ENCODE measurements at places on chromosomes 4 and X.

DNA sequence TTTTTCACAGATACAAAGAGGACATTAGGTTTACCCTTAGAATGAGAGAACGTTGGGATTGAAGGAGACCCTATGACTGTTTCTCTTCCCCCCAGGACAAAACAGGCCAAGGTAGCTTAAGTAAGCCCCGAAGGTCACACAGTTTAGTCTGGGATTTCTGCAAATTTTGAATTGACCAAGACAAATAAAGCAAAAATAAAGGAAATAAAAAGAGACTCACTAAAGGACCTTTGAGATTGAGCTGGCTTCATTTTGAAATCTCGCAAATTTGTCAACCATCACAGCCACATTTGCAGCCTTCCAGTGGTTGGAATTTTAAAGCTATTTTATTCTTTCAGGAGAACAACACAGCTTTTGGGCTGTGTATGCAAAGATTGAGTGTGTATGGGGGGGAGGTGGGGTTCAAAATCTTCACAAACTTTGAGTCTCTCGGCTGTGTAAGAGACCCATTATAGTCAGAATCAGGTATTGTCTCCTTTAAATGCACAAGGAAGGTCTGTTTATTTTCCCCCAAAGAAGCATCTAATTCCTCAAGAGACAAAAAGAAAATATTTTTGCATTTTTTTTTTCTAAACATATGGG is 4.2 kb downstream of the TMSB4X start:
- DNase-seq: no peak

DNA sequence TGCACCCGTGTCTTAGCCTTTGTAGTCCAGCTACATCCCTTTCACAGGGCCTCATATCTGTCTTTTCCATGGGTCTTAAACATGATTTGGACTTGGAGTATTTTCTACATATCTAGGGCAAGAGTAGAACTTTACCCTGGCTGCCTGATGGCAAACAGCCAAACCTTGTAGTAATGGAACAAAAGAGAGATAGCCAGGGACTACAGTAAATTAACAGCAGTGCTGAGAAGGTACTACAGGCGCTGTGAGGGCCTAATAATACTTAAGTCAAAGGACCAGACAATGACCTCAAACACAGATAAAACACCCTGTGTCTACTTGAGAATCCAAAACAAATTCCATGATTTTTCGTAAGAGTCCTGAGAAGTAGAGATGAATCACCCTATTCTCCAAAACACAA is 111.0 kb upstream of the WDR17 start:
- DNase-seq: no peak

DNA sequence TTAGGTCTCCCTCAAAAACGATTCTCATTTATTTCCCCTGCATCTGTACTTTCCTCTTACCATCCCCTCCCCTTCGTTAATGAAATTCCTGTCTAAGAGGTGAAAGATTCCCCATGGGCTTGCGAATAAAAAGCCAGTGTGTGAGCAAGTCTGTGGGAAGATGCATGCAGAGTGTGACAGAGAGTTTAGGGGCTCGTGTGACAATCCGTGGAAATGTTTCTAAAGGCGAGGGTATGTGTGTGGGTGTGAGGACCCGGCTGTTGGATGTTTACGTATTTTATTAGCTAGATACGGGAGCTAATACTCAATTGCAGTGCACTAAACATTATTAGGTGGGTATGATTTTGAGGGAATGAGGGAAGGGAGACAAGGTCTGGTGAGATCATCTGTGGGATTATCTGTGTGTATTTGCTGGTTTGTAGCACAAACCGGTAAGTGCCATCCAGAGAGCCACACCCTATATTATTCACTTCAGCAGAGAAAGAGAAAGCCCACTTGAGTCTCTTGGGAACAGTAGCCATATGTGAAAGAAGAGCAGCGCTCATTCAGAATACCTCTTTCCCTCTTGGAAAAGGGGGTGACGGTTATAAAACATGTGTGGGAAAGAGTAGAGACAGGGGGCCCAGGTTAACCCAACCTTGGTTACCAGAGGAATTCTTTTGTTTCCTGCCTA is 893 bp upstream of the HOPX start:
- no peak for DNase-seq

DNA sequence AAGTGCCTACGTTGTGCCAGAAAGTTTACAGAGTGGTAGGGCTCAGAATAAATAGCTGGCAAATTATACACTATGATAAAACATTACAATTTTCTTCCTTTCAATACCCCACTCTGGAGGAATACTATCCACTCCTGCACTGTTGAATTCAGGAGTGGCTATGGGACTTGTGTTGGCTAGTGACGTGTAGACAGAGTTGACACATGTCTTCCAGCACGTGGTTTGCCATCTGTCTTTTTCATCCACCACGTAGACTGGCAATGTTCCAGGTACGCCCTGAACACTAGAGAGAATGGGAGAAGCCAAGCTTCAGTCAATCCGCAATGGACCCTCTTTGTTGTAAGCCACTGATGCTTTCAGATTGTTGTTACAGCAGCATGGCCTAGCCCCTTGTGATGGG is 168.8 kb upstream of the RBPJ start:
- no peak for DNase-seq
